ENCODE measurements at places on chromosomes 13 and 19.
A peak's percentile ranks its signal among the peaks of the same experiment; 100 is the strongest.

DNA sequence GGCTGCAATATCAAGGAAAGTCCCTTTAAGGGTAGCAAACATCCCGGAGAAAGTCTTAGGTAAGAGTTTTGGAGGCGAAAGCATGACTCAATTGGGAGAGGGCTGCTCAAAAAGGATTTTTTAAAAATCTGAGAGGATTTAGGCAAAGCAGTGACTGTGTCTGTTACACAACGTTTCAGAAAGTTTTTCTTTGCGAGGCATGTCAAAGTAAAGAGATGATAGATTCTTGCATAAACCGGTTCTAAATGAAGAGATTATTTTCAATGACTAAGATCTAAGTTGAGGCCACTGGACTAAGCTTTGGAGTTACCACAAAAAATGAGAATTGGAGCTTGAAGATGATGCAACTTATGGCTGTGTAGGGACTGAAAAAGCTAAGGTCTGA, 43.7 kb upstream of the ENOX1 start:
- DNase-seq: no peak

DNA sequence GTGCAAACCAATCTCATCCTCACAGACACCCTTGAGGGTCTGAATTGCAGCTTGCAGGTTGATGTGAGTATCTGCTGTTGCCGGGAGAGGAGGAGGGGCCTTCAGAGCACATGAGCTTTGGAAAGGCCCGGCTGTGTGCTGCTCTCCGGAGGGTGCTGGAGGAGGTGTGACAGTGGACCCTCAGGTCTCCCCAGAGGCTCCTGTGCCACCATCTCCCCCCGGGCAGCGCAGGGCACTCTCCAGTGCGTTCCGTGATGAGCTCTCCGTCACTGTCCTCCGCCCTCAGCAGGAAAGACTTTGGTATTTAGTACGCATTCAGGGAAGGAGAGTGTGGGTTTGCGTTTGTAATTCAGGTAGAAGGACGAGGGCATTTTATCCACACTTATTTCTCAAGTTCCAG, 20.0 kb downstream of the LAMP1 start:
- no peak for DNase-seq

DNA sequence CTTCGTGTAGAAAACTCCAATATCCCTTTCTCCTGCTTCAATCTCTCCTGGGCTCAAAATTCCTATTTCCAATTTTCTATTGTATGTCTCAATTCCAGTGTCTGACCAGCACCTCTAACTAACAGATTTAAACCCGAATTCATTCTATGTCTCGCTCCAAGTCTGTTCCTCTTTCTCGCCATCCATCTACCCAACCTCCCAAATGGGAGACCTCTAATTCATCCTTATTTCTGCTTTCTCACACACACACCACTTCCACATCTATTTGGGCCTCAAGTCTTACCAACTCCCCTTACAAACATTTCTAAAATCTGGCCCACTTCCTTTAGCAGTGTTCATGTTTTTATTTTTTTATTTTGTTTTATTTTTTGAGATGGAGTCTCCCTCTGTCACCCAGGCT, 53.3 kb downstream of the MBD3L2B start:
- DNase-seq: no peak

DNA sequence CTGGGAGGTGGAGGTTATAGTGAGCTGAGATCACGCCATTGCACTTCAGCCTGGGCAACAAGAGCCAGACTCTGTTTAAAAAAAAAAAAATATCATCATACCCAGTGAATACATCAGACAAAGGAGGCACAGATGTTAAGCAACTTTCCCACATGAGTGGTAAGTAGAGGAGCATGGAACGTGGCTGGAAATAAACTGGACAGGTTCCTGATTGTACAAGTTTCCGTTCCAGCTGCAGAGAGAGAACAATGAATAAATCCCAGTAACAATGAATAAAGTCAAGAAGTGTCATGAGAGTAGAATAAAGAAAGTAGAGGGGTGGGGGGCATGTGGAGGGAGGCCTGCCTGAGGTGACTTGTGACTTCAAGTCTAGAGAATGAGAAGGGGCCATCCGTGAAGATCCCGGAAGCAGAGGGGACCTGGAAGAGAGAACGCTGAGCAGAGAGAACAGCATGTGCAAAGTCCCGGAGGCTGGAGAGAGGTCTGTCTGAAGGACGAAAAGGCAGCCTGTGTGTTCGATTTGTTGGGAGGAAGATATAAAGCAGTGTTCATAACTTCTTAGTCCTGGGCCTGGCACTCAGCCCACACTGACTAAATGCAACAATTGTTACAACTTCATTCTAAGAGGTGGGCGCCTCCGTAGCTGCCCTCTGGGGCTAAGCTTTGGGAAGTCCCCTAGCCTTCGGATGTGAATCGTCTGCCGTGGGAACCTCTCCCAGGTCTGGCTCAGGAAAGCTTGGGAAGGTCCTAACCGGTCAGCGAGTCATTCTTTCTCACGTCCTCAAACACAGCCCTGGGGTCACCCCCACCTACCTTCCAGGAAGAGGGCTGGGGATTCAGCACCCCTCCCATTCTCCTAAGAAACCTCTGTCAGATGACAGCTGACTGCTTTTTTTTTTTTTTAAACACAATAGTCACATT, 15.3 kb upstream of the ARHGEF18 start:
- no peak for DNase-seq

DNA sequence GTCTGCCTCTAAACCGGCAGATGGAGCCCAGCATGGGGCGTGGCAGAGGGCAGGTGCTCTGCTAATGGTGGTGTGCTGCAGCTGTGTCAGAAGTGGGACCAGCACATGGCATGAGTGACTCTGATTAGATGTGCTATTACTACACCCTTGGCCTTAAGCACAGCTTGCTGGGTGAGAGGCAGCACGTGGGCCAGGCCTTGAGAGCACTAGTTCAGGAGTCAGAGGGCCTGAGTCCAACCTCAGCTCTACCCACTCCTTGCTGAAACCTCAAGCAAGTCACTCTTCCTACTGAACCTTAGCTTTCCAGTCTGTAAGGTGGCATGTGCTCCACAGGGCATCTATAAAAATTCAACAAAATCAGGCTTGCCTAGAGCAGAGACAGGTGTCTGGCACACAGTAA, 22.7 kb downstream of the AKT2 start:
- no peak for DNase-seq

- no peak for DNase-seq
Measured at GRCh38 chr19:33385956-33386355, 12.4 kb downstream of the CEBPG start.

- no peak for DNase-seq
Measured at GRCh38 chr19:17775245-17775927, 19.6 kb upstream of the B3GNT3 start.

- DNase-seq: no peak
Measured at GRCh38 chr19:7618771-7619510, 10.4 kb downstream of the XAB2 start.

- no peak for DNase-seq
Measured at GRCh38 chr13:50714891-50715290, 128.6 kb downstream of the DLEU7 start.

GRCh38 chr13:75558145-75558840, 8.7 kb downstream of the UCHL3 start:
- DNase-seq: no peak

DNA sequence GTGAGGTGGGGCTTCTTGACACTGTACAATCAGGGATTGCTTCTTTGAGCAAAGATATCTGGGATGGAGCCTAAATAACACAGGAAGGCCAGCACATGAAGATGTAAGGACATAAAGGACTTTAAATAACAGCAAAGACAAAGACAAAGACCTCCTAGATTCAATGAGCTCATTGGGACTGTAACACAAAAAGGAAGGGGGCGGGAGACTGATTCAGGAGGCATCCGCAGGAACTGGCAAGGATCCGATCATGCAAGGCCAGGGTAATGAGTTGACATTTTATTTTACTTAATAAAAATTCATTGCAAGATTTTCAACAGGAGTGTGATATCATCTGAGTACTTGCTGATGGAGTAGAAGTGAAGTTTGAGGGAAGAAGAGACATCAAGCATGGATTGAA, 121.5 kb downstream of the LHFPL6 start:
- no peak for DNase-seq

DNA sequence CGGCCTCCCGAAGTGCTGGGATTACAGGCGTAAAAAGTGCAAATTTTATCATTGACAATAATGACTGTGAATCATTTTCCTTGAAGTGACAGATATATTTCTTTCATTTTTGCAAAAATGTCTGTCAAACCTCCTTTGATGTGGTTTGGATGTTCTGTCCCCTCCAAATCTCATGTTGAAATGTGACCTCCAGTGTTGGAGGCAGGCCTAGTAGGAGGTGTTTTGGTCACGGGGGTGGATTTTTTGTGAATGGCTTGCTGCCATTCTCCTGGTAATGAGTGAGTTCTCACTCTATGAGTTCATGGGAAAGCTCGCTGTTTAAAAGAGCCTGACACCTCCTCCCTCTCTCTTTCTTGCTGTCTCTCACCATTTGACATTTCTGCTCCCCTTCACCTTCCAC, 5.5 kb upstream of the SLC1A6 start:
- no peak for DNase-seq

DNA sequence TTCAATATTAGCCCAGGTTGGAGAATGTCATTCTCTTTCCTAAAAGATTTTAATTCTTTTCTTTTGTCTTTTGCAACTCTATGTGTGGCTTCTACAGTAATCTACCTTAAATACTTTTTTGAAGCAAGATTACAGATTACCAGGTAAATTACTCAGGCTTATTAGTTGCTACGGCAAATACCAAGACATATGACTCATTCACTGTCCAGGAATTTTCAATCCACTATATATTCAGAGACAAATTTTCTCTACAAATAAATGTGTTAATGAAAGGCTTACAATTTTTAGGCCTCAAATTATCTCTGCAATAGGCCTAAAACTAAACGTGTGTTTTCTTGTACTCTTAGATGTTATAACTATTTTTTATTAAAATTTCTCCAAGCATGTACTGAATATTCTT, 631.3 kb downstream of the DIAPH3 start:
- no peak for DNase-seq

- no peak for DNase-seq
Measured at GRCh38 chr13:47499358-47500150, 501.5 kb downstream of the SUCLA2 start.

- DNase-seq: peak; percentile 57
Measured at GRCh38 chr19:2648528-2648937, 54.0 kb downstream of the GNG7 start.

DNA sequence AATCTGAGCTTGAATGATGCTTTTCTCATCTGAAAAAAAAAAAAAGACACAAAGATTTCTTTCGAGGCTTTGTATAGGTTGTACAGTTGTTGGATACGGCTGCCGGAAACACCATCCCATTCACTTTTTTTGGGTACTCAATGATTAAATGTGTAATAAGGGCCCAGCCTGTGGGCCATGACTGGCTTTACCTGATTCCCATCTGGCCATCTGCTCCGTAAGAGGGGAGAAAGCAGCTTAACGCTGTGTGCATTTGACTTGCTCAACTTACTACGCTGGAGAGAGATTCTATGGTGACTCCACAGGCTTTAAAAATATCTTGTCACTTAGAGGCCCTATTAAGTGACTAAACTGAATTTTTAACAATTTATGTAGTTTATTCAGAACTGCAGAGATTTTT, 731 bp downstream of the ZNF558 start:
- no peak for DNase-seq

- DNase-seq: no peak
Measured at GRCh38 chr13:42377640-42378382, 105.9 kb downstream of the AKAP11 start.

GRCh38 chr19:47322058-47322457, 9.9 kb upstream of the C5AR2 start:
- DNase-seq: no peak

GRCh38 chr13:98401934-98402333, 175.0 kb downstream of the STK24 start:
- DNase-seq: no peak

GRCh38 chr13:42272115-42272803, at the start of gene AKAP11:
Gene AKAP11 (plus strand): TSS chr13:42272152. CDS start chr13:42286349, 14,197 bp downstream.
- DNase-seq: peak; percentile 34

GRCh38 chr13:100604918-100605710, 16.5 kb upstream of the GGACT start:
- DNase-seq: no peak

DNA sequence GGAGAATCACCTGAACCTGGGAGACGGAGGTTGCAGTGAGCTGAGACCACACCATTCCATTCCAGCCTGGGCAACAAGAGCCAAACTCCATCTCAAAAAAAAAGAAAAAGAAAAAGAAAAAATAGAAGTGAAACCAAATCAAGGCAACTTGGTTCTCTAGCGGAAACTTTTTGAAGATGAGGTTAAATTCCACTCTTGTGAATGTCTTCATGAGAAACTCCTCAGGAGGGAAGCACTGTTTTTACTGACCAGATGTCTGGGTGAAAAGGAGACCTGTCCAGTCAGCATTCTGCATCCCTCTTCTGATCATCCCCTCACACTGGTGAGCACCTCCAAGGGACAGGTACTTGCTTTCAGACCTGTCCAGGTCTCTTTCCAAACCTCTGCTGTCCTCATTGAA, 15.8 kb downstream of the BRD4 start:
- no peak for DNase-seq

GRCh38 chr19:42487032-42487797, 41.1 kb downstream of the CEACAM1 start:
- DNase-seq: no peak

DNA sequence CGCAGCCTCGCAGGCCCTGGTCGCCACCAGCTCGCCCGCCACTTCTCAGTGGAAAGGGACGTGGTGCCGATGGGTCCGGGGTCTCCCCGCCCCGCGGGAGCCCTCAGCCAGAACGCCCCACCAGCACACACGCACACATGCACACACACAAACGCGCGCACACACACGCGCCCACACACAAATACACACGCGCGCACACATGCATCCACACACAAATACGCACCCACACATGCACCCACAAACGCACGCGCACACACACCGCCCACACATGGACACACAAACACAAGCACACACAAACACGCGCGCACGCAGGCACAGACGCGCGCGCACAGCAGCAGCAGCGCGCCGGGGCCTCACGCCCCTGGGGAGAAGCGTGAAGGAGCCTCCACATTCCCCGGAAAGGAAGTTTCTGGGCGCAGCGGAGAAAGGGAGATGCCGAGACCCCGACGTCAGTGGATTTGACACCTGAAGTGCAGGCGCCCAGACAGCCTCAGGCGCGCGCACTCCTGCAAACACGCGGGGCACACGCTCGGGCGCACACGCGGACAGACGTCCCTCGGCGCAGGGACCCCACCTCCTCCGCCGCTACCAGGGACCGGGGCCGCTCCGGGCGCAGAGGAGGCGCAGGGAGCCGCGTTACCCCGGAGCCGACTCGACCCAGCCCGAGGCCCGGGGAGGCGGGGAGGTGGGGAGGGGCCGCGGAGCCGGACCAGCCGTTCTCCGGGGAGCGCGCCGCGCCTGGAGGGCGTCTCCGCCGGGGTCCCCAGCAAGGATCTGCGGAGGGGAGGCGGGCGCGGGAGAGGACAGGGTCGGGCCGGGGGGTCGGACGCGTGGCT, 622 bp downstream of the RASA3 start:
- DNase-seq: no peak

DNA sequence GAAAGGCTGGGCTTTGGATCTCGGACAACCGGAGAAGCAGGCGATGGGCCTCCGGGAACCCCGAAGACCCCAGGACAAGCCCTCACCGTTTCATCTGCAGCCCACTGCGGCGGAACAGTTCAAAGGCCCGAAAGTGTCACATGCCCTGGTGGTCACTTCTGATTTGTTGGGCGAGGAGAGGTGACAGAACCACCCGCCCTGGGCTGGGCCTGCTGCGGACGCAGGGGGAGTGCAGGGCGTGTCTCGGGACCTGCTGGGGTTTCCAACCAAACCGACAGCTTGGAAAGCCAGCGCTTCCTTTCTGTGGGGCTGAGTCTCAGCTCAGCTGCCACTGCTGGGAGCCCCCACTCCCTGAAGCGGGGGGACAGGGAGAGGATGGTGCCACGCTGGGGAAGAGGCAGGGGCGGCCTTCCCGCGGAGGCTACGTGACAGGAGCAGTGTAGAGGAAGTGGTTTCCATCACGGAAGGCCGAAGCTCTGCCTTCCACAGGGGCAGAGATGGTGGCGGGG, 22.8 kb upstream of the ZBTB7A start:
- no peak for DNase-seq
